IMR-90 (cell line): ENCODE measurements at places on chromosomes 3 and 15.

DNA sequence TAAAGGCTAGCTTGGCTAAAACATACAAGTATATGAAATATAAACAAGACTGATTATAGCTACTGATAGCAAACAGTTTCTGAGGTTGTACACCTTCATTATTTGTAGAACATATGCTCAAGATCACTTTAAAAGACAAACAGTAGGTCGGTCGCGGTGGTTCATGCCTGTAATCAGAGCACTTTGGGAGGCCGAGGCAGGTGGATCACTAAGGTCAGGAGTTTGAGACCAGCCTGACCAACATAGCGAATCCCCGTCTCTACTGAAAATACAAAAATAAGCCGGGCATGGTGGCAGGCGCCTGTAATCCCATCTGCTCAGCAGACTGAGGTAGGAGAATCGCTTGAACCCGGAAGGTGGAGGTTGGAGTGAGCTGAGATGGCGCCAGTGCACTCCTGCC, 80.3 kb downstream of the SMARCC1 start:
- DNase-seq, result no peak

DNA sequence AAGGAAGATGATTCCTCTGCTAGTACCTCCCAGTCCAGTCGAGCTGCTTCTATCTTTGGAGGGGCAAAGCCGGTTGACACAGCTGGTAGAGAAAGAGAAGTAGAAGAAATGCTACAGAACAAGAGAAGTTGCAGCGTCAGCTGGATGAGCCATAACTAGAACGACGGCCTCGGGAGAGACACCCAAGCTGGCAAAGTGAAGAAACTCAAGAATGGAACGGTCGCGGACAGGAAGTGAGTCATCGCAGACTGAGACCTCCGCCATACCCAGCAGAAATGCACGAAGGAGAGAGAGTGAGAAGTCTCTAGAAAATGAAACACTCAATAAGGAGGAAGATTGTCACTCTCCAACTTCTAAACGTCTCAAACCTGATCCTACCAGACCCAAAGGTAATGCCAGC, 19.0 kb upstream of the PARP14 start:
- DNase-seq, result no peak

- DNase-seq, result peak; percentile 36
Observed at GRCh38 chr15:62390791-62391640, 225.9 kb upstream of the C2CD4B start.

DNA sequence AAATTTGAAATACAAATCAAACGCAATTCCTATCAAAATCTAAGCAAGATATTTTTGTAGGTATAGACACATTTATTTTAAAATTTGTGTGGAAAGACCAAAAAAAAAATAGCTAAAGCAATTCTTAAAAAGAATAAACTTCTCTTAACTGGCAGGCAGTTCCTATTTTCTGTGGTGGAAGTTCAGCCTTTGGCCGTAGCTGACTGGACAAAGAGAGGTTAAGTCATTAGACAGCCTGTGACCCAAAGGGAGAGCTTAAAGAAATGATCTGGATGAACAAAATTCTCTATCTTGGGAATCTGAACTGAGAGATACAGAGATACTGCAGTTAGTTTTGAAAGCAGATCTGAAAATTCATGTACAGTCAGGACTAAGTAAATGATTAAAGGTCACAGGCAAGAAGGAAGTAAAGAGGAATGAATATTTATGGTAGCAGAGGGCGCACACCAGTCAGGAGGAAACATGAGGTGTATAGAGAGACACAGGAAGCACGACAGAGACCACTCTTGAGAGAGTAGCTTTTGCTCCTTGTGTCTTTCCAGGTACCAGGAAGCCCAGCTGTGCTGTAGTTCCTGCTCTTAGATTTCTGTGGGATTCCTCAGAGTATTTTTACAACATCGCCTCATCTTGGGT, 57.5 kb downstream of the TPRG1 start:
- DNase-seq, result no peak

DNA sequence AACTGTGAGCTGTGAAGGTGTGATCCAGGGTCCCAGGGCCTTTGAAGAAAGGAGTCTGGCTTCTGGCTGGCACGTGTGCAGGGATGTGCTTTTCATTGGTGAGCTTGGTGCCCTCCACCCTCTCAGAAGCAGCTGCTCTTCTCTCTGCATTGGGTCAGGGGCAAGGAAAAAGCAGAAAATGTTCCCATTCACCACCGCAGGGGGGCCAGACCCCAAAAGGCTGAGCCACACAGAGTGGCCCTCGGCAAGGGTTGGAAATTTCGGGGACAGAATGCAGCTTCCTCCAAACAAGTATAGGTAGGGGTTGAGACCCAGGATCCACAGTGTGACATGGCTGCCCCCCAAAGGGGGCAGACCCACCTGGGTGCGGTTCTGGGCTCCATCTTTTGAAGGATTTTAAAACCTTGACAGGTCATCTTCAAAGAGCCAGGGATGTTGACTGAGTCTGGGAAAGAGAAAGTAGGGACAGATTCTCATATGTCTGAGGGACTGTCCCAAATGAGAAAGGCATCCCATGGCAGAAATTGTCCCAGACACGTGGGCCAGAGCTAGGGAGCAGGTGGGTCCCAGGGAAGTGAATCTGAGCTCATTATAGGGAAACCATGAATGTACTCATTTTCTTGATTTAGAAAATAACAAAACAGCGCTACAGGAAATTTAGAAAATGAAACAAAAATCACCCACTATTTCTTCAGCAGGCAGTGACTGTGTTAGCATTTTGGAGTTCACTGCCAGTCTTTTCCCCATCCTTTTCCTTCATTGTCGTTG, 2.7 kb downstream of the CSK start:
- DNase-seq, result no peak

DNA sequence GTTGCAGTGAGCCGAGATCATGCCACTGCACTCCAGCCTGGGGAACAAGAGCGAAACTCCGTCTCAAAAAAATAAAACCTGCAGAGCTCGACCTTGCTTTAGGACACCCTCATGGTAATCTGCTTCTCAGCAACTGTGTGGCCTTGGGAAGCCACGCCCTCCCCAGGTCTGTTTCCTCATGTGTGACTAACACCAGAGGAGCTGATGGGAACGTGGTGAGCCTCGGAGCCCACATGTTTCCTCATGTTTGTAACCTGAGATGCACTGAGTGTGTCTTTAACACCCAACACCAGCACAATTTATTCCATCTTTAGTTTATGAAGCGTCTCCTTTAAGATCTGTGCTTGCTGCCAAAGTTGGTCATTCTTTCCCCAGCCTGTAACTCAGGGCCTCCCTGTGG, 142.8 kb downstream of the OCA2 start:
- DNase-seq, result no peak

DNA sequence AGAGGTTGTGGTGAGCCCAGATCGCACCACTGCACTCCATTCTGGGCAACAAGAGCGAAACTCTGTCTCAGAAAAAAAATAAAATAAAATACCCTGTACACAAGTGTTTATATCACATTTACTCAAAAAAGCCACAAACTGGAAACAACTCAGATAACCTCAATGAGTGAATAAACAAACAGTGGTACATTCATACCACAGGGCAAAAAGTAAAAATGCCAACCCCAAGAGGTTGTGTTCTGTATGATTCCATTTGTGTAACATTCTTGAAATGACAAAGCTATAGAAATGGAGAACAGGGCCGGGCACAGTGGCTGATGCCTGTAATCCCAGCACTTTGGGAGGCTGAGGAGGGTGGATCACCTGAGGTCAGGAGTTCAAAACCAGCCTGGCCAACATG, 12.9 kb downstream of the EDC3 start:
- DNase-seq, result no peak

- no peak for DNase-seq
Observed at GRCh38 chr3:41199866-41200668, 762 bp downstream of the CTNNB1 start.

DNA sequence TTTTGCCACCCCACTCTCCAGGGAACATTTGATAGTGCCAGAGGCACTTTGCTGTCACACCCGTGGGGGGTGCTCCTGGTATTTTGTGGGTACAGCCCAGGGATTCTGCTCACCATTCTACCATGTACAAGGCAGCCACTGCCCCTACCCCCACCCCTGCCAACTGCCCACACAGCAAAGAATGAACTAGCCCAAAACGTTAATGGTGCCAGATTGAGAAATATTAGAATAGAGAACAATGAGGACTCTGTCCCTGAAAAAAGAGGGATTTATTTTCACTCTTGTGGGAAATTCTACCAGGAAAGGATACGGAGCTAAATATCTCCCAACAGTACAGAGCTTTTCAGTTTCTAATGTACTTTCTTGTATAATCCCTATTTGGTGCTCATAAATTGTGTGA, 154.5 kb upstream of the SUCLG2 start:
- DNase-seq, result no peak

- DNase-seq, result no peak
Observed at GRCh38 chr3:22606461-22606860, 596.7 kb upstream of the UBE2E2 start.

DNA sequence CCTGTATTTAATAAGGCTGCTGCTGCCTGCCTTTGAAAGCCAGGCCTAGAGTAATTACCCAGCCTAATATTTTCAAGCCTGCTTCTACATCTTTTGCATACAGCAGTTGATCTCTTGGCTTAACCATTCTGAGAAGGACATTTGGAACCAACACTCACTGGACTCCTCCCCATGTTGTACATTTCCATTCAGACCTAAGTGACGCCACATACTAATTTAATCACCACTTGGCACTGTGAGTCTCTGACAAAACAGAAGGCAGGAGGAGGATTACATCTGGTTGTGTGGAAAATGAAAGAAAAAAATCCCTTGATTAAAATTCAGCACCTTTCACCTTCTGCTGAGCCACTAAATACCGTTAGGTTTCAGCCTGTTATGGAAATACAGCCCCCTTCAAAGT, 102.2 kb upstream of the ARRDC4 start:
- DNase-seq, result no peak

- no peak for DNase-seq
Observed at GRCh38 chr3:90025019-90025418, 917.6 kb downstream of the EPHA3 start.

GRCh38 chr3:20325563-20325962, 139.6 kb upstream of the SGO1 start:
- DNase-seq, result no peak

DNA sequence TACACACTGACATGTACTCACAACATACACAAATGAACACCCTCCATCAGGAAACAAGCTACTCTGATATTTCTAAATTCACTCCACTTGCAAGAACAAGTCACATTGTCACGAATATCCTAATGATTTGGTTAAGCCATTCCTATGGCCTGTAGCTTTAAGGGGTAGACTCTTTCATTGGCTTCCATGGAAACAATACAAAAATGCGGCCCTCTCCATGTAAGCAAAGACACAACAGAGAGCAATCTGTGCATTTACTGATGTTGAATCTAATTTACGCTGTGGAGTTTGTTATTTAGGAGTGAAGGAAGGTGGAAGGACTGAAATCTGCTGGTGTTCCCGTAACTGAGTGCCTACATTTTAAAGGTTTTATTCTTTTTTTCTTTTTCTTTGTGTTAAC, 114.5 kb downstream of the FMN1 start:
- no peak for DNase-seq

GRCh38 chr3:89644716-89645115, 537.3 kb downstream of the EPHA3 start:
- DNase-seq, result no peak

DNA sequence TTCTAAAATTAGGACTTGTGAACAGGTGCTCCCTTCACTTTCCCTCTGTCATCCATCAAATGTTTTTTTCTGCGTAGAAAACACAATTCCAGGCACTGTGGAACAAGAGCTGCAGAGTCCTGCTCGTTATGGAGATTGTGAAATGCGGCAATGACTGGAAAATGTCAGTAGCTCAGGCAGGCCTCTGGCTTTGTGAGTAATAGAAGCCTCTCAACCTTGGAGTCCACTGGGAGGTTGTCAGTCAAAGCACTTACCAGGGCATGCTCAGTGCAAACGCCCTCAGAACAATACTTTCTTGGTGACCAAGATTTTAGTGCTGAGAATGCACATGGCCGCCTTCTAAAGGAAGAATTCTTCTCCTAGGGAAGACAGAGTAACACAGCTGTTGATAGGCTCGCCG, 26.7 kb upstream of the MED12L start:
- DNase-seq, result no peak

- no peak for DNase-seq
Observed at GRCh38 chr3:112472691-112473090, 26.6 kb downstream of the BTLA start.

DNA sequence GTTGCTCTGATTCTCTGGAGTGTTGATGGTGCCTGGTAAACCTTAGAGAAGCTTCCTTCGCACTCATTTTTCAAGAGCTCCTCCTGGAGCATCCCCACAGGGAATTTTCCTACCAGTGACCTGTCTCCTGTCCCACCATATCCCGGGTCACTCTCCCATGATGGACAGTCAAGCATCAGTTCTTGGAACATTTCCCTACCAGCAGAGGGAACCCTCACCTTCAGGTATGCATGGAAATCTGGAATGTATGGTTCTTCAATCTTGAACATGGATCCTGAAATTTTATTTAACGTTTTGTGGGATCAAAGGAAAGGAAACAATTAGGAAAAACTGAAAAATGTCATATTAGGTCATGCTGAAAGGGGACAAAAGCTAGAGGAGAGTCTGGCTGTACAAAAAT, 153.8 kb downstream of the SPATA16 start:
- DNase-seq, result no peak

- DNase-seq, result peak; percentile 92
Observed at GRCh38 chr3:31704591-31705179, 172.0 kb downstream of the STT3B start.

GRCh38 chr15:70892912-70893560, 410 bp downstream of the LRRC49 start:
- DNase-seq, result peak; percentile 79

DNA sequence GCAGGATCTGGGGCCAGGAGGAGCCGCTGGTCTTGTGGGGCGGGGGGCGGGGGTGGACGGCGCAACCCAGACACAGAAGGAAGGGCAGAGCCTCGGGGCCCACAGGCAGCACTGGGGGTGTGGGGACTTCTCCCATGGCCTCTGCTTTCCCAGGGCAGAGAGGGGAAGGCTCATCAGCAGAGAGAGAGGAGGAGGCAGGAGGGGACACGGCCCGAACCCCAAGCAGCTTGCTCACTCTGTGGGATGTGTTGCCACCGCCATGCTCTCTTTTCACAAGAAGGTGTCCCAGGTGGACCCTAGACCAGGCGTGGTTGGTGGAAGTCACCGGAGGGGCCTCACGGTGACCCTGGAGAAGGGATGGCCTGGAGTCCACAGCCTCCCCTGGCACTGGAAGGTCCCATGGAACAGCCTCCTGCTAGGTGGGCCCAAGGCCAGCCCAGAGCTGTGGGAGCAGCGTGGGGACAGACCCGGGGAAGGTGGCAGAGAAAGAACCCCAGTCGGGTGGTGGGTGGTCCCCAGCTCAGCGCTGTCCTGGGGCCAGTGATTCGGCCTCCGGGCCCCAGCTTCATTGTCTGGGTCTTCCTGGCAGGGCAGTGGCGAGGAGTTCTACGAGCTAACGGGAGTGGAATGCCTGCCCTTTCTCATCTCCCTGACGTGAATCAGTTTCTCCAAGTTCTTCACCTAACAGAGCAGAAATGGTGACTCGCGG, 46.8 kb upstream of the PCSK6 start:
- DNase-seq, result no peak

- peak; percentile 61 for DNase-seq
Observed at GRCh38 chr3:122676759-122677158, 3.9 kb upstream of the PARP14 start.

GRCh38 chr15:98647026-98647773, 1.1 kb upstream of the IGF1R start:
- peak; percentile 43 for DNase-seq
